Activated T-helper 17 cell treated with anti-CD3 and anti-CD28 coated beads, Interleukin-2, amount 50 U/mL, for 72 hours (primary cell): ENCODE measurements at places on chromosomes 2 and 18.

GRCh38 chr2:162824304-162824703 lies 14.3 kb downstream of the KCNH7 start:
- H3K27me3 ChIP-seq = no peaks in the 10 kb centered on the region
- no peaks in the 10 kb centered on the region for H3K36me3 ChIP-seq
- H3K4me1 ChIP-seq = no peaks in the 10 kb centered on the region
- no peak overlapping the region for H3K27ac ChIP-seq
- no peak overlapping the region for H3K4me3 ChIP-seq

- no peak overlapping the region for H3K27ac ChIP-seq
- no peaks in the 10 kb centered on the region for H3K27me3 ChIP-seq
- no peaks in the 10 kb centered on the region for H3K4me1 ChIP-seq
- ATAC-seq = no peak
Measured at GRCh38 chr2:35962585-35963146, 392.9 kb upstream of the CRIM1 start.

DNA sequence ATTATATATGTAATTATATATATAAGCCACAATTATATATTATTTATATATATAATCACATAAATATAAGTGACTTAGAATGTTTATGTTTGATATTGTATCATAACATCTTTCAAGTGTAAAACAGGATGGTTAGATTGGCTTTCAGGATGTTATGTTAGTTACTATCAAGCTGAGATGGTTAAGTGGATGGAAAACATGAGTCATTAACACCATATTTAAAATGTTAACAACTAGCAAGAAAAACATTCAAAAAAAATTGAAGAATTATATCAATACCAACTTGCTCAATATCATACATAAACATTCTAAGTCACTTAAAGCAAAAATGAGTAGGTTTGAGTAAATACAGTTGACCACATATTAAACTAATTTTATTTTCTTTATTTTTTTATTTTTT lies 21.8 kb upstream of the RAB27B start:
- H3K27ac ChIP-seq = no peak overlapping the region
- H3K36me3 ChIP-seq = no peaks in the 10 kb centered on the region
- ATAC-seq = peak; percentile 32
- no peak overlapping the region for H3K4me3 ChIP-seq
- peaks cover 4% of the 10 kb centered on the region for H3K4me1 ChIP-seq

DNA sequence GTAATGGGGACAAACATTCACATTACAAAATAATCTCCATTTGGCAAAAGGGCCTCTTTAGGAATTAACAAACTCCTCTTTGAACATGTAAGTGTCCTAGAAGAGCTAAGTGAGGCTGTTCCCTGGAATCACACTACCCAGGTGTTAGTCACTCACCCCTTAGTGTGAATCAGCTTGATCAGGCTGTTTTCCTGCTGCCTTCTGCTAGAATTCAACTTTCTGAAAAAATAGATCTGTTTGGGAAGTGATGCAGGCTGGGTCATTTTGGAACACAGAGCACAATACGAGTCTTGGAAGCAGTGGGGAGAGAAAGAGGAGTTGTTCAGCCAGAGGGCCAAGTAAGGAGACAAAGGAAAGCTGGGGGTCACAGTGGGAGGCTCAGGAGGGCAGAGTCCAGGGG lies 40.0 kb downstream of the TTC32 start:
- H3K27ac ChIP-seq = no peak overlapping the region
- no peaks in the 10 kb centered on the region for H3K4me1 ChIP-seq
- ATAC-seq = no peak
- H3K36me3 ChIP-seq = no peaks in the 10 kb centered on the region
- H3K27me3 ChIP-seq = peaks cover 7% of the 10 kb centered on the region
- H3K4me3 ChIP-seq = no peak overlapping the region

- peaks cover 32% of the 10 kb centered on the region for H3K4me1 ChIP-seq
- H3K27me3 ChIP-seq = no peaks in the 10 kb centered on the region
- H3K4me3 ChIP-seq = no peak overlapping the region
- ATAC-seq = no peak
- peaks cover 84% of the 10 kb centered on the region for H3K36me3 ChIP-seq
Measured at GRCh38 chr18:77016936-77017335, 115.6 kb downstream of the MBP start.

GRCh38 chr18:3529601-3530000 lies 79.6 kb downstream of the TGIF1 start:
- H3K27ac ChIP-seq = peak overlapping the region; percentile 12
- no peaks in the 10 kb centered on the region for H3K27me3 ChIP-seq
- H3K4me1 ChIP-seq = peaks cover 13% of the 10 kb centered on the region
- no peak for ATAC-seq
- H3K4me3 ChIP-seq = no peak overlapping the region

- peaks cover 38% of the 10 kb centered on the region for H3K4me1 ChIP-seq
- peaks cover 98% of the 10 kb centered on the region for H3K36me3 ChIP-seq
- H3K4me3 ChIP-seq = no peak overlapping the region
- no peaks in the 10 kb centered on the region for H3K27me3 ChIP-seq
- no peak overlapping the region for H3K27ac ChIP-seq
Measured at GRCh38 chr2:149579972-149580882, 7.3 kb downstream of the MMADHC start.

- no peaks in the 10 kb centered on the region for H3K27me3 ChIP-seq
- H3K36me3 ChIP-seq = peaks cover 52% of the 10 kb centered on the region
- H3K4me1 ChIP-seq = peaks cover 31% of the 10 kb centered on the region
Measured at GRCh38 chr2:143217512-143218115, 88.4 kb downstream of the ARHGAP15 start.

DNA sequence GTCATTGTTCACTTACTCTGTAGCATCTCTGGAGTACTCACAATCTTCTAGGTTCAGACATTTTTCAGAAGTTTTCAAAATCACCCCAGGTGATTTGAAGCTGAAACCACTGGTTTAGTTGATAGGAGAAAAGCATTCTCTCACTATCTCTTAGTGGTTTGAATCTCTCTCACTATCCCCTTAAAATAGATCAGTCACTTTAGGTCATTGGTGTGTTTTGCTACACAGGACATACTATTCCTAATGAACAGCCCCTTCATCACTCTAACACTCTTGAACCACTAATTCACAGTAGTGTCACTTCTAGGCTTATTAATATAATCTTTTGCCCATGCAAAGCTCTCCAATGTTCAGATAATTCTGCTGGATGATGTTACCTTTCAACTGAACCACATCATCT lies 34.5 kb downstream of the LYPD6 start:
- no peaks in the 10 kb centered on the region for H3K4me1 ChIP-seq
- no peak overlapping the region for H3K4me3 ChIP-seq
- H3K27ac ChIP-seq = no peak overlapping the region
- ATAC-seq = no peak
- H3K36me3 ChIP-seq = no peaks in the 10 kb centered on the region

GRCh38 chr18:42508683-42509296 lies 553.8 kb downstream of the PIK3C3 start:
- no peaks in the 10 kb centered on the region for H3K36me3 ChIP-seq
- no peaks in the 10 kb centered on the region for H3K27me3 ChIP-seq
- no peak overlapping the region for H3K27ac ChIP-seq
- no peak overlapping the region for H3K4me3 ChIP-seq
- no peaks in the 10 kb centered on the region for H3K4me1 ChIP-seq

GRCh38 chr2:109279243-109279860 lies 150.3 kb downstream of the SH3RF3 start:
- no peak overlapping the region for H3K27ac ChIP-seq
- peaks cover 3% of the 10 kb centered on the region for H3K27me3 ChIP-seq
- H3K4me1 ChIP-seq = no peaks in the 10 kb centered on the region
- ATAC-seq = no peak
- H3K4me3 ChIP-seq = no peak overlapping the region

DNA sequence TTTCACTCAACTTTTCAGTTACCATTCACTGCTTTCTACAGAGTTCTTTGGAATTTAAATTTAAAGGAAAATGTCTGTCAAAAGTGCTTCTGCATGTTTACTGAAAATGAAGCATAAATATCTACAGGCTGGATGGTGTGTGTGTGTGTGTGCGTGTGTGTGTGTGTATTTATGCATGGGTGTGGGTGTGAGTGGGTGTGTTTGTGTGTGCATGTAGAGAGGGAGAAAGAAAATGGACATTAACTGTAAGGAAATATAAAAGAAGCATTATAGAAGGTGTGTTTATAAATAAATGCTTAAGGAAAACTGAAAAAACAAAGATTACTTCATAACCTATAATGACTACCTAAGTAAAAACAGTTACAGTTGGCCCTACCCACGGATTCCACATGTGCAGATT lies 43.2 kb downstream of the FANCL start:
- no peak overlapping the region for H3K27ac ChIP-seq
- H3K4me3 ChIP-seq = no peak overlapping the region
- no peaks in the 10 kb centered on the region for H3K4me1 ChIP-seq
- no peak for ATAC-seq
- no peaks in the 10 kb centered on the region for H3K27me3 ChIP-seq
- peaks cover 8% of the 10 kb centered on the region for H3K36me3 ChIP-seq

- peaks cover 12% of the 10 kb centered on the region for H3K4me1 ChIP-seq
- no peaks in the 10 kb centered on the region for H3K36me3 ChIP-seq
Measured at GRCh38 chr2:168738062-168738461, 64.4 kb upstream of the NOSTRIN start.

- ATAC-seq = peak; percentile 45
- peaks cover 12% of the 10 kb centered on the region for H3K36me3 ChIP-seq
- peaks cover 27% of the 10 kb centered on the region for H3K27me3 ChIP-seq
- peaks cover 28% of the 10 kb centered on the region for H3K4me1 ChIP-seq
- peak overlapping the region; percentile 90 for H3K4me3 ChIP-seq
- H3K27ac ChIP-seq = peak overlapping the region; percentile 26
Measured at GRCh38 chr2:111116843-111117597, 3.7 kb upstream of the BCL2L11 start.

DNA sequence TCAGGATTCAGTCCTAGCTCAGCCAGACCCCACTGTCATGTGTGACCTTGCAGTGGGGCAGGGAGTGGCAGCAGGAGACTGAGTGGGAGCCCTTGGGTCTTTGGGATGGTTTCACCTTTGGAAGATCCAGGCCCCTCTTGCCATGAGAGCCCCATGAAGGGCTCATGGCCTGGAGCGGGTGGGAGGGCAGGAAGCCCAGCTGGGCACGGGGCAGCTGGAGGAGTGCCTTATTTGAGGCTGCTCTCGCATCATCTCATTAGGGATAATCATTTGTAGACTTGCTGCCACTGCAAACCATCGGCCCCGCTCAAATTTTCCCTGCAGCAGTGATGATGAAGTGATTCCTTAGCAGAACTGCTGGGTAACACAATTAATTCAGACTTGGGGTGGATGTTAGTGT lies 73.9 kb downstream of the TGOLN2 start:
- H3K27me3 ChIP-seq = no peaks in the 10 kb centered on the region
- no peak overlapping the region for H3K4me3 ChIP-seq
- H3K27ac ChIP-seq = no peak overlapping the region
- no peak for ATAC-seq

GRCh38 chr2:23350792-23351355 lies 34.1 kb upstream of the KLHL29 start:
- H3K4me3 ChIP-seq = no peak overlapping the region
- H3K4me1 ChIP-seq = no peaks in the 10 kb centered on the region
- ATAC-seq = no peak
- no peaks in the 10 kb centered on the region for H3K36me3 ChIP-seq

DNA sequence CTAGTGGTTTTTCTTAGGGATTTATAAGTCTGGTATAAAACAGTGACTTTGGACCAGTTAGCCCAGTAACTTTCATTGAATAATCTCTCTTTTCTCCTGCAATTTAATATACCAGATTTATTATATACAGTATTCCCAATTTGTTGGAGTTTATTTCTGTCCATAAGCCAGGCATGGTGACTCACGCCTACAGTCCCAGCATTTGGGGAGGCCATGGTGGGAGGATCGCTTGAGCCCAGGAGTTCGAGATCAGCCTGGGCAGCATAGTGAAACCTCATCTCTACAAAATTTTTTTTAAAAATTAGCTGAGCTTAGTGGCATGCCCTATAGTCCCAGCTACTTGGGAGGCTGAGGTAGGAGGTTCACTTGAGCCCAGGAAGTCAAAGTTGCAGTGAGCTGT lies 26.7 kb downstream of the CNNM4 start:
- H3K4me1 ChIP-seq = peaks cover 8% of the 10 kb centered on the region
- H3K36me3 ChIP-seq = no peaks in the 10 kb centered on the region
- no peak for ATAC-seq
- no peaks in the 10 kb centered on the region for H3K27me3 ChIP-seq

DNA sequence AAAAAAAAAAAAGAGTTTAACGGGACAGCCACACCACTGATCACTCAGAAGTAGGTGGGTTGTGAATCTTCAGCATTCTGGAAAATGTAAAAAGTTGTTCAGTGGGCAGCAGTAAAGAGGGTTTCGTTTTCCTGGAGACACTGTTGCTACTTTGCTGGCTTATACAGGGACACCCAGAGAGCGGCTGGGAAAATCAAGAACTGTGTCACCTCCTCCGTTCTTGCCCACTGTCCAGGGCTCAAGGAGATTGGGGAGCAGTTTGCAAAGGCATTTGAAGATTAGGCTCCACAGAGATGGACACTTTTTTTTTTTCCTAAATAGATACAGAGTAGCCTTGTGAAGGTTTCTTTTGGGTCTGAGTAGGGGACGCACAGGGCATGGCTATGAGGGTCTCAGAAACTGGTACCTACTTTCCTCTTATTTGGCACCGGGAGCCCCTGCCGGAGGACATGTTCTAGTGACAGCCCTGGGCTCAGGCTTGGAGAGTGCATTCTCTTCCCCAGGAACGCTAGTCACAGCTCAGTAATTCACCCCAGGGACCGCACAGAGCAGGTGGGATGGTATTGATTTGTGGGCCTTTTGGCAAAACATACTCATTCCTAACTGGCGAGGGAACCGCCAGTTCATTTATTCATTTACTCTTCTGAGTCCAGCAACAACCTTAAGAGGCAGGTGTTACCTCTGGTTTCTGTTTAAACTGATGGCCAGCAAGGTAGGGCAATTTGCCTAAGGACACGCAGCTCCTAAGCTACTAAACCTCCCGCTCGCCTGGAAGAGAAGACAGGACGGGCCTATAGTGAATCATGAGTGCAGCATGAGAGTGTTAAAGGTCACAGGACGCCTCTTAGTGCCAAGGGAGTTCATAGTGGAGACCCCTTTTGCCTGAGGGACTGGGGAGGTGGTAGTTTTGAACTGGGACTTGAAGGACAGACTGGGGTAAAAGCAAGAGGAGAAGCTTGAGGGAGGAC lies 53.1 kb downstream of the HPCAL1 start:
- no peaks in the 10 kb centered on the region for H3K27me3 ChIP-seq
- peaks cover 34% of the 10 kb centered on the region for H3K4me1 ChIP-seq
- peak overlapping the region; percentile 31 for H3K27ac ChIP-seq
- no peak overlapping the region for H3K4me3 ChIP-seq

DNA sequence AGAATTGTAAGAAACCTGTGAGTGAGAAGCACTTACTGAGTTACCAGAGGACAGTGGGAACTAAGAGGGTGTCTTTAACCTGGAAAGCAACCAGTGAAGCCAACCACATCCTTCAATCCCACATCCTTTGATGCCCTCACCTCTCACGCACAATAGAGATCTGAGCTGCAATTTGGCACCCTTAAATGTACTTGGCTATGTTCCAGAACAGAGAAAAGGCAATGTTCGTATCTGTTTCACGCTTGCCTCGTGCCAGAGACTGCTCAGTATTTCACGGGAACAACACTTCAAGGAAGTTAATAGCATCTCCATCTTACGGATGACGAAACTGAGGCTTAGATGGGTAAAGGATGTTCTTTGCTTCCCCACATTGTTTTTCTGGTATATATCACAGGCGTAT lies 167.4 kb downstream of the DPP10 start:
- H3K27me3 ChIP-seq = peaks cover 4% of the 10 kb centered on the region
- no peak overlapping the region for H3K27ac ChIP-seq
- no peak for ATAC-seq
- H3K36me3 ChIP-seq = no peaks in the 10 kb centered on the region
- H3K4me1 ChIP-seq = no peaks in the 10 kb centered on the region
